ENCODE measurements at places on chromosomes 12 and 14.

- DNase-seq = peak; percentile 70
These were observed 778 bp downstream of the SLC8B1 start for GRCh38 chr12:113333877-113334785.

- DNase-seq = no peak
These were observed 9.8 kb downstream of the SLC38A1 start for GRCh38 chr12:46259071-46259470.

- DNase-seq = no peak
These were observed 316.2 kb downstream of the NPAS3 start for GRCh38 chr14:33254861-33255395.

DNA sequence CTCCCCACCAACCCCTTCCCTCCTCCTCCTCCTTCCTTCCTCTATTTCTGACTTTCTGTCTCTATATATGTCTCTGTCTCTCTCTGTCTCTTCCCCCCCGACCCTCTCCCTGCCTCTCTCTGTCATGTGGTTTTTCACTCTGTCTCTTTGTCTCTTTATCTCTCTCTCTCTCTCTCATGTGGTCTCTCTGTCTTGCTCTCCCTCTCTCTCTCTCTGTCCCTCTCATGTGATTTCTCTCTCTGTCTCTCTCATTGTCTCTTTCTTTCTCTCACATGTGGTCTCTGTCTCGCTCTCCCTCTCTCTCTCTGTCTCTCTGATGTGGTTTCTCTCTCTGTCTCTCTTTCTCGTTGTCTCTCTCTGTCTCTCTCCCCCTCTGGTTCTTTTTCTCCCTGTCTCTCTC is 59.3 kb downstream of the PHETA1 start:
- DNase-seq = no peak

DNA sequence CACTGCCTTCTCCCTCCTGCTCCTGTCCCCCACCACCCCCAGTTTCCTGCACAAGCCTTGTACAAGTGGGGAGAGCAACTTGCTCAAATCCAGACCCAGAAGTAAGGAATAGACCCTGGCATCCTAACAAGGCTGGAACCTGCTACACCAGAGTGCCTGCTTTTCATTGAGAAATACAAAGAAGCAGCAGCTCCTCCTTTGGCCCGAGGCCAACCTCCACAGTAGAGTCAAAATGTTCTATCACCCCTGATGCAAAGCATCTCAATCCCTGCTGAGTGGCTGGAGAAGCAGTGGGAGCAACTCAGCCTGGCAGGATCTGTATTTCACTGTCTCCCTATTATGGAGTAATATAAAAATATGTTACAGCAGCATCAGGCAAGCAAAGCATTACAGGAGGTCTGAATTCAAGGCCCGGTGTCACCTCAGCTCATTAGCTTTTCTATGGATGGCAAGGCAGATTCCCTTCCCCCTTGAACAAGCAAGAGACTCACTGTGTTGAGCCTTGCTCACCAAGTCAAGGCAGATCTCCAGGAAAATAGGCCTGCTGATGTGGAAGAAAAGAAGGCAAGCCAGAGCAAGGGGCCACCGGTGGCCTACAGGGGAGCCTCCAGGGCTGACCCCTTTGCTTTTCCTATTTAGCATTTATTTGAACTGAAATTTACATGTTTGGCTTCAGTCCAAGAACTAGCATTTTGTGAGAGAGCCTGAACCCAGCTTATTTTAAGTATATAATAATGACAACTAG is 186.3 kb upstream of the EGLN3 start:
- DNase-seq = no peak

DNA sequence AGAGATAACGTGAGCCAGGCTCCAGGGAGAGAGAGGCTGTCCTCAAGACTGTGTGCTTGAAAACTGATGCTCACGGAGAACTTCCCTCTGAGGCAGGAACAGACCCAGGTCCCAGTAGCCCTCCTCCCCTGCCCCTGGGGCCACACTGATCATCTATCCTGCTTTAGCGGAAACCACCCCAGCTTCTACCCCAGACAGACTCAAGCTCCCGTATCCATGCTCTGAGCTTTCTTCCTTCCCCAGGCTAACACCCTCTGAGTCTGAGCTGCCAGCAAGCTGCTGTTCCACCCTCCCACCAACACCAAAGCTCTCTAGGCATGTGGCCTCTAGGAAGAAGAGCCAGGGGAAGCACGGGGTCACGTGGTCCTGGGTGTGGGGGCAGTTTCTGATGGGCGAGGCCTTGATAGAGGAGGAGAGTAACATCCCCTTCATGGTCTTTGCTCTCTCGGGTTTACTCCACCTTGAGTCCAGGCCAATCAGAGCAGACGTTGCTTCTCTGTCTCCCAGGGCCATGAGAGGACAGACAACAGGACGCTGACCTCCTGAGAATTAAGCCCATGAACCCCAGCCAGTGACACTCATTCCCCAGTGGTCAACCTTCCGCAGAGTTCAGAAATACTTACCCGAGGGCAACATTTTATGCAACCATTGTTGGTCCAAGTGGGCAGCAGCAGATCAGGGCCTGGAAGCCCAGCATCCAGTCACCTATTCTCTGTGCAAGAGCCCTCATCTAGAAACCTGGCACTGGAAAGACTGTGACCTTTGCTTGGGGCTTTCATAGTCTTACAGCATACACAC is 1.4 kb downstream of the PCK2 start:
- DNase-seq = no peak

DNA sequence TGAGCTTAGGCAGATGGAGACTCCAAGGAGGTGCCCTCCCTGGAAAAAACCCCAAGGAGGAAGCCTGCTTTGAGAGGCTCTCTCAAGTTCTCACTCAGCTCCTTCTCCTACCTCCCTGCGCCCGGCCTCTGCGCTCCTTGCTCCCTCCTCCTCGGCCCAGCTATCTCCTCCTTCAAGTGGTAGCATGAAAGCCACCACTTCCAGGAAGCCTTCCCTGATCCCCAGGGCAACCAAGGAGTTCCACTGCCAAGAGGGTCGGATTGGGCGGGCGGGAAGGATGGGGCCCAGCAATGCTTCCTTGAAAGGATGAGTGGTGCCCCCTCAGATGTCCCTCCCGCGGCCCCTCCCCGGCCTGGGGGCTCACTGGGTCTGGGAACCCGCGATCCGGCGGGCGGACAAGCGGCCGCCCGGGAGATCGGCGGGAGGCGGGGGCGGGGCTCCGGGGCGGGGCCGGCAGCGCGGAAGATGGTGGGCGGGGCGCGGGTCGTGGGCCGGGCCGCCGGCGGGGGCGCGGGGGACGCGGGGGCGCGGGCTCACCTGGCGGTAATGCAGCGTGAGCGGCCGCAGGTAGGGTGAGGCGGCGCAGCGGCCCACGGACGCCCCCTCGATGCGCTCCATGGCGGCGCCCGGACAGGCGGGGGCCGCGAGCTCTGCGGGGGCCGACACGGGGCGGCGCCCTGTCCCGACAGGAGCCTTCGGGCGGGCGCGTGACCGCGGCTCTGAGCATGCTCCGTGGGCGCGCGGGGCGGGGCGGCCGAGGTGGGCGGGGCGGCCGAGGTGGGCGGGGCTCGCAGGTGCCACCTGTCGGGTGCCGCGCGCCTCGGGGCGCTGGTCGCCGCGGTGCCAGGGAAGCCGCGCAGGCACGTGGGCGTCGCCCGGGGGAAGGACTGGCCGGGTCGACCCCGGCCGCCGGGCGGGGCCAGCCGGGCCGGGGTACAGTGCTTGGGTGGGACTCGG is at the start of gene NUDT14:
Gene NUDT14, minus strand, starts transcription at position 721 of the 957 bp plus-strand sequence. Its CDS starts 103 bp downstream, at position 618.
- DNase-seq = peak; percentile 76

Data from sciatic nerve (tissue), 2 donors.